ENCODE measurements at places on chromosomes 4 and X.

DNA sequence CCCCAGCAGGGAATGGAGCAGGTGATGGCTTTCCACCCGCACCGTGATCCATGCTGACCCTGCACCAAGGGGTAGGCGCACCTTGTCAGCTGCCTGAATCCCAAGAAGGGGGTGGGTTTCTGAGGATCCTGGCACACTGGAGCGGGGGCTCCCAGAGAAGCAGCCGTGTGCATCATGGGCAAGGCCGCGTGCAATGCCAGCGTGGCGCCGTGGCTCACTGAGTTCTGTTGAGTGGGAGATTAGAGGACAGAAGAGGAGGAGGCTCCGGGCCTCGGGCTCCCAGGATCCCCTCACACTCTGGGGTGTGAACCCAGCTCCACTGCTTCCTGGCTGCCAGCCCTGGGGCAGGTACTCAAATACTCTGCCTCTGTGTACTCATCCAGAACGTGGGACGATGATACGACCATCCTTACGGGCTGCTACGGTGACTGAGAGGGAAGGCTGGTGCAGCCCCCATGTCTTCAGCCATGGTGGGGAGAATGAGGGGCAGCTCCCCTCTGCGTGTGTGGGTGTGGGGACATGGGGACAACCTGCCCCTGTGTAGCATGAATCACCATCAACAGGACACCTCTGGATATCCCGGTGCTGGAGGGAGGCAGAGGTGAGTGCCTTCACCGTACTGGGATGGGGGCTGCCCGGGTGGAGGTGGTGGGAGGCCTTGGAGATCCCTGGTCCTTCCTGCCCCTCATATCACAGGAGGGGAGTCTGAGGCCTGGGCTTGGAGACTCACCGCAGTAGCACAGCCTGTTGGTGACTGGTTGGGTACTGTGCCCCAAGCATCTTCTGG is 52.6 kb downstream of the CPZ start:
- no peak for DNase-seq

GRCh38 chrX:47707031-47707780 is 48.2 kb upstream of the UXT start:
- DNase-seq, result no peak

GRCh38 chr4:184953421-184953945 is 64.8 kb upstream of the HELT start:
- DNase-seq, result no peak

- no peak for DNase-seq
Measured at GRCh38 chr4:112604589-112604988, 32.1 kb downstream of the ZGRF1 start.

- DNase-seq, result no peak
Measured at GRCh38 chrX:154979629-154980028, 42.9 kb downstream of the F8 start.

DNA sequence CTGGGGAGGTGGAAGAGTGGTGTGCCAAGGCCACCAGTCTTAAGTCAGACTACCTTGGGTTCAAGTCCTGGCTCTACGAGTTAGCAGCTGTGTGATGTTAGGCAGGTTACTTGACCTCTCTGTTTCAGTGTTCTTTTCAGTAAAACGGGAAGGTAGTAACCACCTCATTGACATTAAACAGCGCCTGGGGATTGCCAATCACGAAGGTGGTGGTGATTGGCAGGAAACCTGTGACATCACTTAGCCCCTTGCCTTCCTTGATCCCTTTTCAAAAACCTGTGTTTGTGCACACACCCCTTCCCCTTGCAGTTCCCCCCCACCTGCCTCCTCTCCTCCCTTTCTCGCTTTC is 7.6 kb downstream of the KLF3 start:
- DNase-seq, result no peak

GRCh38 chr4:86947501-86948120 is 12.8 kb downstream of the AFF1 start:
- no peak for DNase-seq

DNA sequence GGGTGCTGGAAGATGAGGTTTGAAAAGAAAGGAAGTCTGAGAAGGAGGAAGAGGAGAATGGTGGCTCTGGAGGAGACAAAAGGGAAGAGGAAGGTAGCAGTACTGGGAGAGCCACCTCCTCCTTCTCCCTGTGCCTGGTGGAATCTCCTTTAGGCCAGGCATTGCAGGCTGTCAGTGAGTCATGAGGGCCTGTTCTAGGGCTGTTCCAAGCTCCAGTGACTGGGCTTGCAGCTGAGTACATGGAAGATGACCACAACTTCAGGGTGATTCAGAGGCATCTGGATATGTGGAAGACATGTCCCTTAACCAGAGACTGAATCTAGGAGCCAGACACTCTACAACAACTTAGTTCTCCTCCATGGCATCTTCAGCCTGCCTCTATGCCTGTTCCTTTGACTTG is 107.8 kb downstream of the EFNB1 start:
- no peak for DNase-seq

- no peak for DNase-seq
Measured at GRCh38 chr4:42252315-42252714, 99.9 kb upstream of the BEND4 start.

GRCh38 chr4:106450249-106450648 is 81.7 kb upstream of the GIMD1 start:
- no peak for DNase-seq

DNA sequence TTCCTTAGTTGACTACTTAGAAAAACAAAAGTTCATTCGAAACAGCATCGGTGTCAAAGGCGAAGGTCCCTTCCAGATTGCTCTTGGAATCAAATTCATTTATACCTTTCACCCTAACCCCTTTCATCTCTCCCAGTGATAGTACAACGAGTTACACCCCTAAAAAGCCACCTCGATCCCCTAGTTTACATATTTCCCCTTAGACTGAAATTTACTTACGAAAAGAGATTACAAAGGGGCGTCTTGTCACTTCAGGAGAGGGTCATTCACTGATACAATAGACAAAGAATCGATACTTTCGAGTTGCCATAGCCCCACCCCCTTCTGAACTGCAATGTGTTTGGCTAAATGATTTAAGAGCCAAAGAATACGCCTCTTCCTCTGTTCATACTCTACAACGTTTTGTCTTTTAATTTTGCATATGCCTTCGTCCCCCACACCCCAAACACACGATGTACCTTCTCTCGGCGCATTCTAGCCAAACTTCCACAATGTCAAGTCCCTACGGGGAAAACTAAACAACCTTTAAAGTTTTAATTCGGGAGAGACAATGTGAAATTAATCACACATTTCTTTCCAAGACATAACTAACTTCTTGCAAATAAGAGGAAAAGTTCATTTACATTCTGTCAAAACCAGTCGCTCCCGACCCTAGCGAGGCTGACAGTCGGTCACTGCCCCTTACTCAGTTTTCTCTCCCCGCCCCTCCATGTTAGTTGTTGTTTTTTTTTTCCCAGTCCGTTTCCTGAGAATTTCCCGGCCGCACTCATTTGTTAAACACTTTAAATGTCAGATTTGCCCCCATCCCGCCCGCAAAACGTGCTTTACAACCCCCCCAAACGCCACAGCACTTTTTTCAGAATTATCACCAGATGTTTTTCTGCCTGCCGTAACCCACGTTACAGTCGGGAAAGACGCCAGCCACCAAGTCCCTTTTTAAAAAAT is 88.6 kb downstream of the HPRT1 start:
- no peak for DNase-seq

DNA sequence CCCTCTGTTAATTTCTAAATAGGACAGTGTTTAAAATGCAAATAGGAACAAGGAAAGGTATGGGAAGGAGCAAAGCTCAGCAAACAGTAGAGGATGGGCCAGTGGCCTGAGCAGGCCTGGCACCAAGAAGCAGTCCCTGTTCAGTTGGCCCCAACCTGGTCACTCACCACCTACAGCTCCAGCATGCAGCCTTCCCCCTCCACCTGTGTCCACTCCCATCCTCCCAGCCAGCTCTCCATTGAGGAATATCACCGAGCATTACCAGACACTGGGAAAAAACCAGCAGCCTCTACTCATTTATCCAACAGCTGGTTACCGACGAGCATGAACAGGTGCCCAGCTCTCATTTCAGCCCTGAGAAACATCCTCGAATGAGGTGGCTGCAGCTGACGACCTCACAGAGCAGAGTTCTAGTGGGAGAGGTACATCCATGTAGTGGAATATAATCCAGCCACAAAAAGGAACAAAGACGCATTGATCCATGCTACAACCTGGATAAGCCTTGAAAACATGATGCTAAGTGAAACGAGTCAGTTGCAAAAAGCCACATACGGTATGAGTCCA is 25.6 kb downstream of the CD99L2 start:
- DNase-seq, result no peak

- DNase-seq, result no peak
Measured at GRCh38 chr4:129138810-129139496, 43.0 kb downstream of the C4orf33 start.

GRCh38 chr4:117971403-117971802 is 62.9 kb upstream of the NDST3 start:
- no peak for DNase-seq

DNA sequence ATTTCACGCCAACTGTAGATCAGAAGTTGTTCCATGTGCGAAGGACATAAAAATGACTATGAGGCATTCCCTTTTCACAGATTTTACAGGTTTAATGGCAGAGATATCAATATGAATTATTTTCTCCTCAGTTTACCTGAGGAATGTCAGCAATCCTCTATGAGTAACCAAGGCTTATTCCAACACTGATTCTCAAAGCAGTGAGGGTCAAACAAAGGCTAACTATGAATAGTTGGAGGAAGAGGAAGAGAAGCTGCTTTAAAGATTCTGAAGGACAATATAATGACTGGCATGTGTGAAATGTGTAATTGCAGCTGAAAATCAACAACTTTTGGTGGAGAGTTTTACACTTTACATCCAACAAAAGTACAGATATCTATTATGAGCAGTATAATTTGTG is 29.1 kb downstream of the NAF1 start:
- no peak for DNase-seq

- no peak for DNase-seq
Measured at GRCh38 chr4:16006771-16007446, 43.9 kb upstream of the FGFBP2 start.

DNA sequence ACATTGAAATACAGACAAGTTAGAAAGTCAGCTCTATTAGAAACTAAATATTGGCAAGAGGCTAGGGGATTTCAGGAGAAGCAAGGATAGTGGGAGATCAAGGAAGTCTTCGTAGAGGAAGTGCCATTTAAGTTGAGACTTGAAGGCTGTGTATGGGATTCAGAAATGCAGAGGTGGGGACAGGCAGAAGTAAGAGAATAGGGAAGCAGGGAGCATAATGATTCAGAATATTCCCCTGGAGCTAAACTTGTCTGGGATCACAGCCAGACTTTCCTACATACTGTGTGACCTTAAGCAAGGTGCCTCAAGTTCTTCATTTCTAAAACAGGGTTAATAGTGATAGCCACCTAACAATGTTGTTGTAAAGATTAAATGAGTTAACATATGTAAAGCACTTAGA is 108.8 kb downstream of the DDIT4L start:
- no peak for DNase-seq

- no peak for DNase-seq
Measured at GRCh38 chr4:25875281-25875745, 12.5 kb upstream of the SEL1L3 start.

DNA sequence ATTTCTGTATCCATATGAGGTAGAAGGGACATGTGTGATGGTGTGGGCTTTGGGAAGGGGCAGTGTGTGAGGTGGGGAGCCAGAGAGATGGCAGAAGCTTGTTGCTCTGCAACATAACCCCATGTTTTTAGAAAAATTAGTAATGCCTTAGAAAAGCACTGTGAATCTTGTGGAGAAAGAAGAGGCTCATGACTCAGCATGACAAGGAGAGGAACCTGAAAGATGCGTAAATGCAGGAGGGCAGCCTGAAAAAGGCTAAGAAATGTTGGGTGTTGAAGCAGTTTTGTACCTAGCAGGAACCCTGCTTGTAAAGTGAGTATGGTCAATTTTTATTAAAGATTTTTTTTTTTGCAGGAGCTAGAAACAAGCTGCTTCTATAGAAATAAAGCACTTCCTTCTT is 59.8 kb downstream of the ARSJ start:
- no peak for DNase-seq

DNA sequence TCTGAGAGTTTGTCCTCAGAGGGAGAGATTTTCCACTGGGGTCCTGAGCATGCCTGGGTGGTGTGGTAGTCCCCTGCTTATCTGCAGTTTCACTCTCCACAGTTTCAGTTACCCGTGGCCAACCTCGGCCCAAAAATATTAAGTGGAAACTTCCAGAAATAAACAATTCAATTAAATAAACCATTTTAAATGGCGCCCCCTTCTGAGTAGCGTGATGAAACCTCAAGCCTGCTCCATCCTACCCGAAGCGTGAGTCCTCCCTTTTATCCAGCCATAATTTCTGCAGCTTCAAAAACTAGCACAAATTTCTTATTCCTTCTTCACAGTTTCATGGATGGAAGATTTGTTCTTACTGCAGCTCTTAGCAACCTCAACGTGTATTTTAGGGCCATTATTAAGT is 26.7 kb downstream of the PNMA6E start:
- DNase-seq, result no peak

- DNase-seq, result no peak
Measured at GRCh38 chrX:49177873-49178480, 6.3 kb downstream of the PLP2 start.

- DNase-seq, result no peak
Measured at GRCh38 chrX:35819241-35819640, 21.1 kb downstream of the MAGEB16 start.

DNA sequence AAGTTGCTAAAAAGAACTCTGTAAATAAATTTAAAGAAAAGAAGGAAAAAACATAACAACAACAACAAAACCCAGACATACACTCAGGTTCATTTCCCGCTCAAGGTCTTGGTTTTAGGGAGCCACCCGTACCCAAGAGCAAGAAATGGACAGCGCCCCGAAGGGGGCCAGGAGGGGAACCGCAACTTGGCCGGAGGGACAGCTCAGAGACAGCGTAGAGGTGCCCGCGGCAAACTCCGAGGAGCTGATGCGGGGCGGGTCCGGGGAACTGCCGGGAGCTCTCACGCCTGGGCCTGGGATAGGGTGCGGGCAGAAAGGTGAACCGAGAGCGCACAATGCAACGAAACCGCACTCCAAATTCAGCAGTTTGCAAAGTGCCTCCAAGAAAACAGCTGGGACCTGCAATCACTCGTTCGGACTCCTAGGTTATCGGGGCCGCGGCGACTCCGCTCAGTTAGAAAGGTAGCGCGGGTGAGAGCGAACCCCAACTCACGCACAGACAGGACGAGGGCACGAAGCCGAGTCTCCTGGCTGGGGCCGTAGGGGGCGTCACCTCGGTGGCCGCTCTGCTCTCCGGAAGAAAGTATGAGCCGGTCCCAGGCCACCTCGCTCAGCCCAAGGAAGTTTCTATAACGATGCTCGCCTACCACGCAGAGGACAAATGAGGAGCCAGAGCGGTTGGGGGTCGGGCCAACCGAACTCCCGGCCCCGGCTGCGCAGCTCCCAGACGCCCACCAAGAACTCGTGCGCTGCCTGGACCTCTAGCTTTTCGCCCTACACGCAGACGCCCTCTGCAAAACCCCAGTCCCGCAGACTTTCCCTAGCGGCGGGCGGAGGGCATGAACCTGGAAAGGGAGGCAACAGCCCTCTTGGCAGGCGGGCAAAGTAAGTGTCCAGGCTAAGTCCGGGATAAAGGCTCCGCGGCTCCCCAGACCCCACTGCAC is 1.4 kb downstream of the NDNF start:
- no peak for DNase-seq

DNA sequence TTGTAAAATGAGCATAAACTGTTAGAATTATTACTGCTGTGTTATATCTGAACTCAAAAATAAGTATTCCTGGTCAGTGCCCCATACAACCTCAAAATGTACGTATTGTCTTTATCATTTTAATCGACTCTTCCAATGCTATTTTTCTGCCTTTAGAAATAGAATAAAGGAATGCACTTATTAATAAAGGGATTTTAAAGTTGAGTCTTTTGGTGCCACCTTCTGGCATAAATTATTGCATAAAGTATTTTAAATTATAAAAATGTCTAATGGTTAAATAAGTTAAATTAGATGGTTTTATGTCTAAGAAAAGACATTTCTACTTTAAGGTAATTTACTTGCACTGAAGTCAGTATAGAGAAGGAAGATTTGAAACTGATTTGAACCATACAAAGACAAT is 424.0 kb upstream of the NDST4 start:
- no peak for DNase-seq
